Amniotic stem cell (primary cell): ENCODE measurements at places on chromosomes 5 and 9.
A peak's percentile ranks its signal among the peaks of the same experiment; 100 is the strongest.

- DNase-seq, result no peak
Measured at GRCh38 chr5:135825373-135826220, 8.9 kb upstream of the SLC25A48 start.

GRCh38 chr5:155562158-155562557, 548.6 kb downstream of the KIF4B start:
- no peak for DNase-seq

DNA sequence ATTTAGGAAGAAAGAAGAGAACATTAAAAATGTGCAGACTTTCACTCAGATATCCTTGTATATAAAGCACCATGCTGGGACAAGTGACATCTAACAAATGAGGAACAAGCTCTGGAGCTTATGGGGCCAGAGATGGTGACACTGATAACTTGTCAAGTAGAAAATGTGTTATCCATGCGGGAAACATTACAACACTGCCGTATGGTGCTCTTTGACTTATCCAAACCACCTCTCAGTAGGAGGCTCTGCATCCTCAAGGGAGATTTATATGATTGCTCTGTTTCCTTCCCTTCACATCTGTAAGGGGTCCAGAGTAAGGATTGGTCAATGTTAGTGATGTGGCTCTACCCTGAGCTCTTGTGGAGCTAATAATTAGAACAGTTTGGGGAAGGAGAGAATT, 23.5 kb downstream of the KCTD16 start:
- no peak for DNase-seq

GRCh38 chr5:15384581-15384980, 115.4 kb upstream of the FBXL7 start:
- no peak for DNase-seq

DNA sequence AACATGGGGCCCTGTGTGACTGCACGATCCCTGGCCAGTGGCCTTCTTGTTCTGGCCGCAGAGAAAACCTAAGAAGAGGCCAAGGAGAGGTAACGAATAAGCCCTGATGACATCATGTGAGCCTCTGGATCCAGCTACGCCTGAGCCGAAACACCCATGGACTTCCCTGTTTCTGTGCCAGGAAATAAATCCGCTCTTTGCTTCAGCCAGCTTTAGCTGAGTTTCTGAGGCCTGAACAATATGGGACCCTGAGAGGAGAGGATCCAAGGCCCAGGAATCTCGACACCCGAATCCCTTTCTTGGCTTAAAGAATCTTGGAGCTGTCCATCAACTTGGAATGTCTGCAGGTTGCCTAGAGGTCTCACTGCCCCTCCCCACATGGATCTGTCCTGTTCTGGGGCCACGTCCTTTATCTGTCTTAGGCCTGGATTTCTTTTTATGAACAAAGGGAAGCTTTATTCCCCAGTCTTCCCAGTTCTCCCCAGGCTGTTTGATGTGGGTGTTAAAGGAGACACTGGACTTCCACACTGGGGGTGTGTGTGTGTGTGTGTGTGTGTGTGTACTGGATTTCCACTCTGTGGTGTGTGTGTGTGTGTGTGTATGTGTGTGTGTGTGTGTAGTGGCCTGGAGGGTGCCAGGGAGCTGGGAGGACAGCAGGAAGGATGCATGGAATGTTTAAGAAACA, 13.7 kb downstream of the IER5L start:
- DNase-seq, result no peak

DNA sequence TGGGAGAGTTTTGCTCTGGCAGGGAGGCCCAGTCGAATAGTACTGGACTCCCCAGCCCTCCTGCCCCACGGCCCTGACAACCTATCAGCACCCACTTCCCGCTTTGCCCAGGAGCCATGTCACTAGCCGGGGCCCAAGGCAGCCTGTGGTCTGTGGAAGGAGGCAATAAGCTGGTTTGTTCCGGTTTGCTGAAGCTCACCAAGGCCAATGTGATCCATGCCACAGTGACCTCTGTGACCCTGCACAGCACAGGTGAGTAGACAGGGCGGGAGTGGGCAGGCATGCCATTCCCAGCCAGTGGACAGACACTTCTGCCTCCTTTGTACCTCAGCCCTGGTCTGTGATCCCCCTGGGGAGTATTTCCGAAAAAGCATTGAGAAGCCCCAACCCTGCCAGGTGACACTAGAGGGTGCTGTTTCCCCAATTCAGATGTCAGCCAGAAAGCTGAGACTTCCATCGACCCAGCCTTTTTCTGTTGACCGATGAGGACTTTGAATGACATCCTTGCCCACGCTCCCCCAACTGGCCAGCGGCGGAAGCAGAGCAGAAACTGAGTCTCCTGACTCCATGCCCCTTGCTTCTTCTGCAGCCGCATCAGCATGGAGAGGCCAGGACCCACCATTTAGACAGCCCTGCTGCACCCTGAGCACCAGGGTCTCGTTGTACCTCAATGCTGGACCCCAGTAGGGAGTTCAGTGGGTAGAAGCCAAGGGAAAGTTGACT, 9.6 kb downstream of the PCYOX1L start:
- DNase-seq, result peak; percentile 42

DNA sequence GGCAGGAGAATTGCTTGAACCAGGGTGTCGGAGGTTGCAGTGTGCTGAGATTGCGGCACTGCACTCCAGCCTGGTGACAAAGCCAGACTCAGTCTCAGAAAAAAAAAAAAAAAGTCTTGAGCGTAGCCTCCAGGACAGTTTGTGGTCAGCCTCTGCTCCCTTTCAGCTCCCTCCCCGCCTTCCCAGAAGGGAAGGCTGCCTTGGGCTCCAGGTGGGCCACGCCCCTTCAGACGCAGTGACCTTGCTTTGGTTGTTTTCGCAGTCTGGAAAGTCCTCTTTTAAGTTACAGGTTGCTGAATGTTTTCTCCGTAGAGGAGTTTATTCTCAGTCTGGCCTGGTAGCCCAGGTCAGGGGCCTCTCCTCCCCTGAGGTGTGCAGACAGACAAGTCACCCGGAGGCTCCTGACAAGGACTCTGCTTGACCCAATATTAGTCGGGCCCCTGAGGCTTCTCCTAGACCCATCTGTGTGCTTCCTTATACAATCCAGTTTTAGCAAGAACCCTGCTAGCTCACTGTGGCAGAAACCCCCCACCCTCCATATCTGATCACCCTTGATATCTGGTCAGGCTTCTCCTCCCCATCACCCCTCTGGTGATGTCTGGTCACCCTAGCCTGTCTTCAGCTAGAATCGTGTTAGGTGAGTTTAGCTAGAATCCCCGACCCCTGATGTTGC, 31.6 kb upstream of the N4BP3 start:
- DNase-seq, result no peak

- DNase-seq, result no peak
Measured at GRCh38 chr9:91117474-91117891, 244.2 kb downstream of the AUH start.

DNA sequence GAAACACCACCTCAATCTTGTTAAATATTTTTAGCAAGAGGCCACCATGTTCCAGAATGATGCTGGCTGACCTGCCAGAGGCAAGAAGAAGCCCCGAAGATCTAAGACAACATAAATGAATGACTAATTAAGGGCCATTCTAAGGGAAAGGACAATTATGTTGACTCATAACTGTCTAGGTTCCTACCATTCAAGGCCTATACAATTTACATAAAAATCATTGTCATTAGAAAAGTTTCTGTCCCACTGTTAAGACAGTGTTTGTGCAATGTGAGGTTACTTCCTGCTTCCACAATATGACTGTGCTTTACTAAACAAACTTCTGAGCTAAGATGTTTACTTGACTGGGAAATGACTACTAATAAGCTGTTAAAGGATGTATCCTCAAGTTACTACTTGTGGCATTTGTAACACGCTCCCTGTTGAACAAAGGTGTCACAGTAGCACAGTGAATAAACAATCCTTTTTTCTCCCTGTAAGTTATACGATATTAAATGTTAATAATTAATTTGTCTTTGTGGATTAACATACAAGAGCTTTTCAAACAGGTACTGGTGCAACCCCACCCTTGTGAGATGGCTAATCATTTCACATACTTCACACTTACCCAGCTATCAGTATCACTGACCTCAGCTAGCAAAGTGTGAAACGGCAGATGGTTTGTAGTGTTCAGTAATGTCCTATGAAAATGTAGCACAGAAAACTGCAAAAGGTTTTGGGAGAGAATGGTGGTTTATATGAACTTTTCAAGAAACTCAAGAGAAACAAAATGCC, 195.8 kb downstream of the EFNA5 start:
- no peak for DNase-seq

- no peak for DNase-seq
Measured at GRCh38 chr5:33235824-33236223, 204.9 kb upstream of the TARS1 start.

DNA sequence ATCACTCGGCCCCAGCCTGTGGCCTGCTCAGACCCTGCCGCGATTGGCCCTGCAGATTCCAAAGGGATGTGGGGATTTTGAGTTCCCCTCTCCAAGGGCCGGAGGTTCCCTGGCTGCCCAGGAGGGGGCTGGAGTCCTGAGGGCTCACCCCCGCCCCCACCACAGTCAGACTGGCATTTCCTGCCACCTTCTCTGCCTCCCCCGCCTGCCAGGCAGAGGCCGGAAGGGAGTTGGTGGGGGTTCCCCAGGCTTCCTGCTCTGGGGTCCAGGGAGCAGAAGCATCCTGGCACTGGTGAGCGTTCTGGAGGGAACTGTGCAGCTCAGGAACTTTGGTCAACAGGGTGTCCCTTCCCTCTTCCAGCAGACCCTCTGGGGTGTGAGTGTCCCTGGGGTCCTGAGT, 70.6 kb downstream of the RXRA start:
- DNase-seq, result no peak

DNA sequence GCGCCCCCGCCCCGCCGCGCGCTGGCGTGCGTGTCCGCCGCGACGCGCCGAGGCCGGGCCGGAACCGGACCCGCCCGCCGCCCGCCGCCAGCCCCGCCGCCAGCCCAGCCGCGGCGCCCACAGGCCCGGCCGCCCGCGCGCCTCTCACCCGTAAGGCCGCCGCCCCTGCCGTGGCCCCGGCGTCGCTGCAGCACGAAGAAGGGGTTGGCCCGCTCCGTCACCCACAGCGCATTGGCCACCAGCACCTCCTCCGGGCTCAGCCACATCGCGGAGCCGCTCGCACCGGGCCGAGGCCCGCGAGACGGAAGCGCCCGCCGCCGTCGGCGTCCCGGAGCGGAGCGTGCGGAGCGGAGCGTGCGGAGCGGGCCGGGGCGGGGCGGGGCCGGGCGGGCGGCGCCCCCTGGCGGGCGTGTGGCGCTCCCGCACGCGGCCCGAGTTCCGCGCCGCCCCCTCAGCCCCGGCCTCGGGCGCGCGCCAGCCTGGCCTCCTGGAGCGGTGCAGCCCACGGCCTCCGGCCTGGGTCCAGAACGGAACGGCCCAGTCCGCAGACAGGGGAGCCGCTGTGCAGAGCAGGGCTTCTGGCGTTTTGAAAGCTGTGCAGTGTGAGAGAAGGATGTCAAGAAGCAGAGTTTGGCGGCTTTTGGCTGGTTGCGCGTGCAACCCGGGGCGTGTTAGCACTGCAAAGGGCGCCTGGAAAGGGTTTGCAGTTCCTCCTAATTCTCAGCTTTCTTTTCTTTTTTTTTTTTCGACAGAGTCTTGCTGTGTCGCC, at the start of gene TBC1D9B:
Gene TBC1D9B, minus strand, starts transcription at position 342 of the 769 bp plus-strand sequence. Its CDS starts 76 bp downstream, at position 266.
- DNase-seq, result peak; percentile 67

DNA sequence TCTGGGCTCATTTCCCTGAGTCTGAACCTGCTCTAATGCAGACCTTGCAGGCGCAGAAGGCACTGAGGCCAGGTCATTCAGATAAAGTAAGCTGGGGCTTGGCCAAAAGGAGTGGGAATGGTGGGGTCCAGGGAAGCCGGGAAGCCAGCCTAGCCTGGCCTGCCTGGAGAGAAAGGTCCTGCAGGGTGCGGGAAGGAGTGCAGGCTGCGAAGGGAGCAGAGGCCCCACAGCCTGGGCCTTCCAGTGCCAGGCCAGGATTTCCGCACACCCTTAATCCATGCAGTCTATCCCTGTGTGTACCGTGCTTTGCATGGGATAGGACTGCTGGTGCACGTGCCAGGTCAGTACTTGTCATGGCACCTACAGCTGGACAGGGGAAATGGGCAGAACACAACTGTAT, 3.6 kb upstream of the STING1 start:
- DNase-seq, result no peak

- no peak for DNase-seq
Measured at GRCh38 chr9:120562861-120563443, 17.0 kb downstream of the CDK5RAP2 start.
